ENCODE measurements at places on chromosomes 2 and 18. TPM values are rescaled to one million over a fixed set of nuclear protein-coding genes. Genes with fewer than 3 reads are reported as not detected.
A peak's percentile ranks its signal among the peaks of the same experiment; 100 is the strongest.

- H3K4me1 ChIP-seq, result peaks cover 10% of the 10 kb centered on the region
- no peak overlapping the region for H3K4me3 ChIP-seq
- H3K27me3 ChIP-seq, result no peaks in the 10 kb centered on the region
- no peak overlapping the region for H3K27ac ChIP-seq
- DNase-seq, result no peak
These were observed 64.4 kb upstream of the PGAP1 start for GRCh38 chr2:196990788-196991461.

- H3K4me3 ChIP-seq, result no peak overlapping the region
- H3K27ac ChIP-seq, result peak overlapping the region; percentile 64
- H3K4me1 ChIP-seq, result peaks cover 5% of the 10 kb centered on the region
- H3K36me3 ChIP-seq, result no peaks in the 10 kb centered on the region
These were observed 137.6 kb downstream of the COPS8 start for GRCh38 chr2:237223201-237223861.

DNA sequence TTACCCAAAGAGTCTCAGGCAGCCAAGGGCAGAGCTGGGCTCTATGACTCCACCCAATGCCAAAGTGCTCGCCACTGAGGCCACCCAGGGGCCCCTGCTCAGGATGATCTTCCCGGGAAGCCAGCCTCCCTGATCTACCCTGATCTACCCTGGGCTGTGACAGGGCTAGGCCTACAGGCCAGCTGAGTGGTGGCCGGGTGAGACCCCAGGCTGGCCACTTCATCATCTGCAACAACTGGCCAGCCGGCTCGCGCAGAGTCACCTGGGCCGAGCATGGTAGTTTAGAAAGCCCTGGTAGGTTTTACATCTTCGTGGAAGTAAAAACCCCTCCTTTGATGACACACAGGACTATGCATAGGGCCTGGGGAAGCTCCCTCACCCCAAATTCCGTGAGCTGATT lies 276.3 kb downstream of the NDUFA10 start:
- no peak overlapping the region for H3K27ac ChIP-seq
- H3K4me3 ChIP-seq, result no peak overlapping the region
- no peak for DNase-seq
- no peaks in the 10 kb centered on the region for H3K36me3 ChIP-seq
- H3K27me3 ChIP-seq, result no peaks in the 10 kb centered on the region
- peaks cover 12% of the 10 kb centered on the region for H3K4me1 ChIP-seq

DNA sequence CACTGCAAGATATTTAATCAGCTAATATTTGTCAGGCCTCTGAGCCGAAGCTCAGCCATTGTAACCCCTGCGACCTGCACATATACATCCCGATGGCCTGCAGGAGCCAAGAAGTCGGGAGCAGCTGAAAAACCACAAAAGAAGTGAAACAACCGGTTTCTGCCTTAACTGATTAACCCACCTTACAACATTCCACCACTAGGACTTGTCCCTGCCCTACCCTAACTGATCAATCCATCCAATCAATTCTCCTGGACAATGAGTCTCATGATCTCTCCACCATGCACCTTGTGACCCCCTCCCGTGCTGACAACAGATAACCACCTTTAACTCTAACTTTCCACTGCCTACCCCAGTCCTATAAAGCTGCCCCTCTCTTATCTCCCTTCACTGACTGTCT lies 945.4 kb upstream of the GYPC start:
- no peaks in the 10 kb centered on the region for H3K4me1 ChIP-seq
- H3K4me3 ChIP-seq, result no peak overlapping the region
- no peaks in the 10 kb centered on the region for H3K27me3 ChIP-seq
- DNase-seq, result no peak
- H3K27ac ChIP-seq, result no peak overlapping the region
- H3K36me3 ChIP-seq, result no peaks in the 10 kb centered on the region

DNA sequence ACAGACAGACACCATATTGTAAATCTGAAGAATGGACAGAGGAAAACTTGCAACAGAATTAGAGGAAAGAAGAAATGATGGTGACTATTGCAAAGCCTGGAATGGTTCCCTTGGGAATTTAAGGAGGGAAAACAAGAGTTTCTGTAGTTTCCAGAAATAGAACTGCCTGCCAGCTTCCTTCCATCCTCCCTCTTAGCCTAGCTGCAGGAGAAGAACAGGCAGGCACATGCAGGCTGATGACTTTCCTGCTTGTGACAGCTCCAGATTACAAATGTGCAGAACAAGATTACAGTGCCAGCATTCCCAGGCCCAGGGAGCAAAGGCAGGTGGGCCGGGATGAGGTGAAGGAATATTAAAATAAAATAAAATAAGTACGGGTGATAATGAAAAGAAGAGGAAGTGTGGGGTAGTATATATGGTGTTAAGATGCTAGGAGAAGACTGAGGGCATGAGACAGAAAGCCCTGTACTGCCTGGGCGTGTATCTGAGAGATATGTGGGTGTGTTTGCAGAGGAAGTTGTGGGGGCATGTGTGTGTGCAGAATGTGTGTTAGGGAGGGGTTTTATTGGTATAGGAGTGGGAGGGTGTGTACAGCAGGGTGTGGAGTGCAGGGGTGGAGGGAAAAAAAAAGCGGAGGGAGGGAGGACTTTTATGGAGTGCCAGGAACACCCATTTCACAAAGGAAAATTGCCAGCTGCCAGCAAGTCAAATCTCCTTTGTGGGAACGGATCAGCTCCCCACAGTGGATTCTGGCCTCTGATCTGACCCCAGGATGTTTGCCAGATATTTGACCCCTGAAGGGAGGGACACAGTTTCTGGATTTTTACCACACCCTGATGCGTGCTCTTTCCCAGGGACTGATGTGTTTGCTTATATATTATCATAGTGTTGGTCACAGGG lies 43.9 kb upstream of the NEMP2 start:
- peaks cover 18% of the 10 kb centered on the region for H3K4me1 ChIP-seq
- H3K36me3 ChIP-seq, result no peaks in the 10 kb centered on the region
- no peak for DNase-seq
- H3K27ac ChIP-seq, result no peak overlapping the region
- H3K27me3 ChIP-seq, result no peaks in the 10 kb centered on the region
- no peak overlapping the region for H3K4me3 ChIP-seq

DNA sequence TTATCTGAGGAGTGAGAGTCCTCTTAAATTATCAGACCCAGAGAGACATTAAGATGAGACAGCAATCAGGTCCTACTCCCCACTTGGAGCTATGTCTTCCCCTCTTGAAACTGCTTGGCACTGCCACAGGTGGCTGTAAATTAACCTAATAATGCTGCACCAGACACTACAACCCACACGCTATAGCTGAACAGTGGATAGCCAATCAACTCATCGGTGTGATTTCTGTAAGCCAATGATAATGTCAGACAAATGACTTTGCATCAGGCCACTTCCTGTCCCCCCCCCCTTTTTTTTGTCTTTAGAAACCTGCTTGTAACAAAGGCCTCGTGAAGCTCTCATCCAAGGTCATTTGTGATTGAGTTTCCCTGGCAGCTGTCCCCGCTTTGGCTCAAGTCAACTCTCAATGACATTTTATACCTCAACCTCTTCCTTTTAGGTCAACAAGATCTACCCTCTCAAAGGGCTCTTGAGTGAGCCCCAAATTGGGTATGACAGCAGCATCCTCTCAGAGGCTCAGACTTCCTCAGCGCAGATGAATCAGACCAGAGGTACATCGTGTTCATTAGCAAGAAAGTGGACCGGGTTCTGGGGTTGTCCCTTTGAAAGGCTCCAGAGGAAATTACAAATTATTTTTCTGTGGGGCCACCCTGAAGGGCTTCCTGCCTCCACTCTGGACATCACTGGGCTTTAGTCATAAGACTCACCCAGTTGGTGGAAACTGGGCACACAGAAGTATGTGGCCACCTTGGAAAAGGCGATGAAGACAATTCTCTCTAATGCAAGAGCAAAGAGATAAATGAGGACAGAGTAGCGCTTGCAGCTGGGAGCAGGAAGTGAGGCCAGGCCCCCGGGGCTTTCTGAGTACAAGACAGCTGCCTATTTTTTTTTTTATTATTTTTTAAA lies 73.6 kb downstream of the COPS8 start:
- H3K27ac ChIP-seq, result no peak overlapping the region
- no peaks in the 10 kb centered on the region for H3K36me3 ChIP-seq
- H3K4me1 ChIP-seq, result peaks cover 4% of the 10 kb centered on the region
- H3K4me3 ChIP-seq, result no peak overlapping the region

GRCh38 chr2:109238580-109238979 lies 109.6 kb downstream of the SH3RF3 start:
- H3K36me3 ChIP-seq, result no peaks in the 10 kb centered on the region
- H3K4me3 ChIP-seq, result no peak overlapping the region
- peaks cover 47% of the 10 kb centered on the region for H3K4me1 ChIP-seq
- peak; percentile 89 for DNase-seq

DNA sequence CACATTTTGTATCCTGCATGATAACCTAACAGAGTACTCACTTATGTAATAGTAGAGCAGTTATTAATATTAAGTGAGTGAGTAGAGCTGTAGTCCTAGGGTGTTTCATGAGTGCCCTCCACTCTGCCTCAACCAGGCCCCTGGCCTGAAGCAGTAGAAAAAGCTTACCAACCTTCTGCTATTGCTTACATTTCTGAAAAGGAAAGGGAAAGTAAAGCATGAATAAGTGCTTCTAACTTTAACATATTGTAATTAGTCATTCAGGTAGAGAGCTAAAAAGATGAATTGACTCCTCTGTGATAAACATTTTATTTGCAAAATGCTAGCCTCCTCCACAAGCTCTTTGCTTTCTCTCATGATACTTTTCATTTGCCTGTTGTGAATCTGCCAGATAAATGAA lies 94.7 kb upstream of the RPE start:
- no peak overlapping the region for H3K4me3 ChIP-seq
- H3K27me3 ChIP-seq, result no peaks in the 10 kb centered on the region
- H3K27ac ChIP-seq, result no peak overlapping the region

- no peak overlapping the region for H3K4me3 ChIP-seq
- no peaks in the 10 kb centered on the region for H3K36me3 ChIP-seq
- no peak for DNase-seq
- H3K27ac ChIP-seq, result no peak overlapping the region
These were observed 61.6 kb upstream of the SLC38A11 start for GRCh38 chr2:165016772-165017411.

DNA sequence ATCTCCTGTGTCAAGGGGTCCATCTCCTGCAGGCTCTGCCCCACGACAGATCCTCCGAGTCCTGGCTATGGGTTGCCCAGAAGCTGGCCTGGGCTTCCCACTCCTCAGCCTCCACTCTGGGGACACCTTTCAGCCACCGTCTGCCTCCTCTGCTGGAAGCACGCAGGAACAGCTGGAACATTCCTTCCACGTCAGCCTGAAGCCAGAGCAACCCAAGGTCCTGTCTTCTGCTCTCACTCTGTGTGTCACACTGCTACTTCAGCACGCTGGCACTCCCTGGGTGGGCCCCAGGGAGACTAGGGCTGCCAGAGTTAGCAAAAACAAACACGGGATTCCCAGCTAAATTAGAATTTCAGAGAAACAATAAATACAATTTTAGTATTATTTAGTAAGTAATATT lies 148.8 kb downstream of the HRH4 start:
- no peak overlapping the region for H3K4me3 ChIP-seq
- H3K27me3 ChIP-seq, result no peaks in the 10 kb centered on the region

- no peak overlapping the region for H3K27ac ChIP-seq
- no peaks in the 10 kb centered on the region for H3K36me3 ChIP-seq
- peaks cover 21% of the 10 kb centered on the region for H3K27me3 ChIP-seq
- H3K4me3 ChIP-seq, result peak overlapping the region; percentile 41
These were observed 418.2 kb upstream of the HS6ST1 start for GRCh38 chr2:128736689-128737545.

DNA sequence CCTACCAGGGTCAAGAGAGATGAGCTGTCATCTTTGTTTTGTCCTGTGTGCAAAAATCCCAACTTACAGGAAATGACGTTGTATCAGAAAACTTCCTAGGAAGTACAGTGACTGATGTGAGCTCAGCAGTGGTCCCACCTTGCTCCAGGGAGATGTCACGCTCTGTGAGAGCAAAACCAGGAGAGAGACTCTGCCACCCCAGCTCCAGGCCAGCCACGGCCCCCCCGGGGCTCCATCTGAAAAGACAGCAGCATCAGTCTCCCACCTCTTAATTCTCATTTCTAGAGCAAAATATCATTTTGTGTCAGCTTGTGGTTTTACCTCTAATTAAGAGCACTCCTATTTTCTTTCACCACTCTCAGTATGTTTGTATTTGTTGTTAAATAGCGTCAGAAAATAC lies 57.5 kb downstream of the MYL12B start:
- no peaks in the 10 kb centered on the region for H3K4me1 ChIP-seq
- H3K27me3 ChIP-seq, result no peaks in the 10 kb centered on the region
- no peak overlapping the region for H3K4me3 ChIP-seq
- DNase-seq, result no peak
- no peaks in the 10 kb centered on the region for H3K36me3 ChIP-seq

GRCh38 chr18:73151086-73151485 lies 283.3 kb upstream of the NETO1 start:
- H3K27me3 ChIP-seq, result no peaks in the 10 kb centered on the region
- DNase-seq, result no peak
- H3K4me3 ChIP-seq, result no peak overlapping the region
- no peaks in the 10 kb centered on the region for H3K4me1 ChIP-seq
- no peak overlapping the region for H3K27ac ChIP-seq
- no peaks in the 10 kb centered on the region for H3K36me3 ChIP-seq

- DNase-seq, result no peak
- no peak overlapping the region for H3K27ac ChIP-seq
- peaks cover 25% of the 10 kb centered on the region for H3K4me1 ChIP-seq
- H3K4me3 ChIP-seq, result no peak overlapping the region
- H3K36me3 ChIP-seq, result no peaks in the 10 kb centered on the region
- no peaks in the 10 kb centered on the region for H3K27me3 ChIP-seq
These were observed 54.8 kb upstream of the CREB1 start for GRCh38 chr2:207474863-207475485.

- no peak overlapping the region for H3K27ac ChIP-seq
- H3K4me3 ChIP-seq, result no peak overlapping the region
- no peaks in the 10 kb centered on the region for H3K36me3 ChIP-seq
- no peak for DNase-seq
- no peaks in the 10 kb centered on the region for H3K27me3 ChIP-seq
These were observed 291.2 kb upstream of the HNMT start for GRCh38 chr2:137672989-137673552.

GRCh38 chr2:156065912-156066311 lies 266.6 kb downstream of the NR4A2 start:
- no peaks in the 10 kb centered on the region for H3K27me3 ChIP-seq
- no peaks in the 10 kb centered on the region for H3K4me1 ChIP-seq
- no peaks in the 10 kb centered on the region for H3K36me3 ChIP-seq
- no peak overlapping the region for H3K4me3 ChIP-seq
- no peak for DNase-seq

MFF gene
- total RNA-seq, result 53.0 TPM

RAB17 gene
- total RNA-seq, result 60.1 TPM

SULT1C2 gene
- 1.2 TPM for total RNA-seq

HJURP gene
- total RNA-seq, result 1.5 TPM

DOK6 gene
- total RNA-seq, result 3.2 TPM

IL36A gene
- not detected for total RNA-seq

REEP1 gene
- 6.9 TPM for total RNA-seq

SCYGR4 gene
- not detected for total RNA-seq

PIAS2 gene
- 36.6 TPM for total RNA-seq

NYAP2 gene
- total RNA-seq, result 1.1 TPM

FIGN gene
- total RNA-seq, result 5.8 TPM

ZNF638 gene
- 115 TPM for total RNA-seq

DLX1 gene
- not detected for total RNA-seq

PRSS56 gene
- total RNA-seq, result not detected
